Right kidney (tissue), 9 donors: ENCODE measurements at places on chromosomes 7 and 10.

GRCh38 chr7:143300959-143301935, 13.1 kb downstream of the CASP2 start:
- DNase-seq: no peak

GRCh38 chr10:114242235-114242634, 3.2 kb downstream of the VWA2 start:
- DNase-seq: no peak

GRCh38 chr10:34184397-34184796, 630.7 kb downstream of the PARD3 start:
- DNase-seq: no peak

- no peak for DNase-seq
These were observed 248.5 kb downstream of the VTI1A start for GRCh38 chr10:112695539-112695938.

GRCh38 chr7:116929021-116929420, 24.3 kb upstream of the ST7 start:
- DNase-seq: no peak

- DNase-seq: no peak
These were observed 60.6 kb upstream of the GAD2 start for GRCh38 chr10:26156019-26156418.

GRCh38 chr10:79192677-79193003, 123.9 kb downstream of the ZMIZ1 start:
- DNase-seq: no peak

DNA sequence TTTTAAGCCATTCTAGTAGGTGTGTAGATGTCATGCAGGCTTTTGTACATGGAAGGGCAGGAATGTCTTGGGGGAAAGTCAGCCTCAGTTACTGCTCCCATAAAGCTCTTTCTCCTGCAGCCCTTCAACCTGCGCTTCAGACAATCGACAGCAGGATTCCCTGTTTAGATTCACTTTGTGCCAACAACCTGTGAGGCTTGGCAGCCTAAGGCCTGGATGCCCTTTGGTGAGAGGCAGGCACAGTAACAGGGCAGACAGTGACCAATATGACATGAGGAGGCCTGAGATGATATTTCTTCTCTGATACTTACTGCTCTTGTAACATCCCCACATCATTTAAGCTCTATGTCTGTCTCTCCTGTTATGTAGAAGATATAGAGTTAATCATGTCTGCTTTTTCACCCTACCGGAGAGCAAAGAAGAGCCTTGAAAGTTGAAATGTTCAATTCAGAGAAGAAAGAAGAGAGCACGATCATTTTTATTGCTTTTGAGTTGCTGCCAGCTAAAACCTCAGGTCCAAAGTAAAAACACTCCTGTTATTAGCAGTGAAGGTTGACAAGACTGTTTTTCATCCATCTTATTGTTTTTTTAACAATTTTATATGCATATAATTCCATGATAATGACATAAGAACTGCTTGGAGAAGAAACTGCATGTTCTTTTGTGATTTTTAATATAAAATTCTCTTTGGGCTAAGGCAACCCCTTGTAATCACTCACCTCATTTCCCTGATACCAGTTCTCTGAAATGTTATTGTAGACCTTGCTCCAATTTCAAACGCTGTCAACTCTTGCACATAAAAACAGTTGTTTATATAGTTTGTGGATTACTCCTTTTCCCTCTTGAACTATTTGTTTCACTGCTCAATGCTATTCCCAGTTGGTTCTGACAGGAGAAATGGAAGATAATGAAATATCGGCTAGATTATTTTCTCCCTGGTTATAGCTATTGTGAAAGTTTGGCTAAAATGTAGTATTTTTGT, 140.9 kb downstream of the GALNT17 start:
- no peak for DNase-seq

- DNase-seq: no peak
These were observed 714.1 kb downstream of the AUTS2 start for GRCh38 chr7:70312336-70312735.

DNA sequence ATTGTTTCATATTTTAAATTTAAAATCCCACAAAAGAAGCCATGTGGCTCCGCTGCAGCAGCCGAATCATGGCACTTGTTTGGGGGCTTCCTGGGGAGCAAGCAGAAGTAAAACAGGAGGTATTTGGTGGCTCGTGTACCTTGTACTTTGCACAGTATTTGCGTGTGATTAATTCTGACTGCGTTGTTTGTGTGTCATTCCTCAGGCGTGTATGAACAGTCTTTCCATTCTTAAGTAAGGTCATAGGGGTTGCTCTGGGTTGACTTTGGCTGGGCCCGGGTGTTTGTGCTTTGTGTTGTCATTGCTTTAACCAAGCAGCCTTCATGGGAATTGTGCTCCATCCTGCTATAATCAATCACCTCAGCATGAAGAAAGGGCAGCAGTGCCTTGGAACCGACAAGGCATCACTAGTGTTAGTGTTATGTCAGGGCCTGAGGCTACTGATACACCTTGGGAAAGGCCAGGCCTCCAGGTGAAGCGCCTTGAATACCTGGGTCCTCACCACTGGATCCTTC, 182.4 kb downstream of the ARHGAP21 start:
- DNase-seq: no peak

DNA sequence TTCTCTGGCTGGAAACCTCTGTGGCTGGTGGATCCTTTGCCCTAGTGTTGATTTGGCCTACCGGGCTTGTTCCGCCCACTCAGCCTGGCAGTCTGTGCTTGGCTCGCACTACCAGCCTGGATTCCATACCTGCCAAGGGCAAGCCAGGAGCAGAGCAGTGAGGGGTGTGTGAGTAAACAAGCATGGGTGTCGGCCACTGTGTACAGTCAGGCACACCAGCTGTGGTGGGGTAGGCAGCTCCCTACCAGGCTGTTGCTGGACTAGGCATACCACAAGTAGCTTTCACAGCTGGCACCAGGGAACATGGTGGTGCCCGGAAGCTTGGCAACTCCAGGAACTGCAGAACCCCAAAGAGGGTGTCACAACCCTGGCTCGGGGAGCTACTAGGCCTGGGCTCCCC, 942.9 kb upstream of the LRRN3 start:
- no peak for DNase-seq

GRCh38 chr10:103802637-103803353, 52.6 kb downstream of the SH3PXD2A start:
- no peak for DNase-seq

GRCh38 chr10:124614003-124614659, 130.0 kb downstream of the FAM53B start:
- no peak for DNase-seq

DNA sequence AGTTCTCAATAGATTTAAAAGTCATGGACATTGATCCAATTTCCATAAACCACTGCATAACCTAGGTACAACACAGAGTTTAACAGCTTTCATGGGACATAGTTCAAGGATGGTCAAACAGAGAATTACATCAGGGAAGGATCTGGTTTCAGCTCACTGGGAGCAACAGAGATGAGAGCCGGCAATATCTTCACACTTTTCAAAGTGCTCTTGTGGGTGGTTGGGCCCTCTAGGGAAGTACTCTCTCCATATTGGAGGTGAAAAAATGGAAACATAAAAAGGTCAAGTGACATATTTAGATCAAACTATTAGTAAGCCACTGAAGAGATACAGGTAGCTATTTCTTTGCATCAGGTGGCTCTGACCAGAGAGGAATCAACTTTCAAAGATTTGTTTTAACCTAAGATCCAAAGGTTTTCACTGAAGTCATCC, 61.8 kb upstream of the LRRN3 start:
- DNase-seq: no peak

GRCh38 chr10:97217299-97217698, 31.5 kb upstream of the SLIT1 start:
- no peak for DNase-seq

- DNase-seq: no peak
These were observed 2.5 kb upstream of the LFNG start for GRCh38 chr7:2517026-2517425.

GRCh38 chr10:54940418-54940817, 139.4 kb upstream of the PCDH15 start:
- no peak for DNase-seq

- DNase-seq: no peak
These were observed 140.1 kb upstream of the ZNF92 start for GRCh38 chr7:65233409-65234034.

- DNase-seq: no peak
These were observed 24.3 kb downstream of the PPP2R2D start for GRCh38 chr10:131925011-131925649.

GRCh38 chr7:144842377-144842851, 6.6 kb upstream of the TPK1 start:
- DNase-seq: no peak

DNA sequence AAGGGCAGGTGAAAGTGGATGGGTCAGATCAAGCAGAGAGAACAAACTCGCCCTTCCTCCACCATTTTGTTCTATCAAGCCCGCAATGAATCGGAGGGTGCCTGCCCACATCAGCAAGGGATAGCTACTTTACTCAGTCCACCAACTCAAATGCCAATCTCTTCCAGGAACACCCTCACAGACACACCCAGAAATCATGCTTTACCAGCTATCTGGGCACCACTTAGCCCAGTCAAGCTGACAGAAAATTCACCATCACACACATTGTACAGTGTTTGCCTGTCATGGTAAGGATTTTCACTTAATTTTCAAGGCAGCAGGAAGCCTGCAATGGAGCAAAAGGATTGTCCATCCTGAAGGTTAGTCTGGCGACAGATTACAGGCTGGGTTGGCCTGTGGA, 75.2 kb downstream of the FAM107B start:
- no peak for DNase-seq

DNA sequence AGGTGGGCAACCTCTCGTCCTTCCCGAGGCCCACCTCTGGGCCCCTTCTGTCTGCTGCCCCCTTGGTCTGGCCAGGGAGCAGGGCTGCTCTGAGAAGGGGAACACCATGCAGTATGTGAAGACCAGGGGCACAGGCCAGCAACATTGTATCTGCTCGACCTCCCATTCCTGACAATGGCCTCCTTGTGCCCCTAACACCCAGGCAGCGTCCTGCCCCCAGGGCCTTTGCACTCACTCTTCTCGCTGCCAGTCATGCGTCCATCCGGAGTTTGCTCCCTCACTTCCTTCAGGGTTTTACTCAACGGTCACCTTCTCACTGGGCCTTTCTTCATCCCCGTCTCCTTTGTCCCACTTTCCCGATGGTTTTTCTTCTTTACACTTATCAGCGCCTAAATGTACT, 232.9 kb upstream of the GRB10 start:
- no peak for DNase-seq

DNA sequence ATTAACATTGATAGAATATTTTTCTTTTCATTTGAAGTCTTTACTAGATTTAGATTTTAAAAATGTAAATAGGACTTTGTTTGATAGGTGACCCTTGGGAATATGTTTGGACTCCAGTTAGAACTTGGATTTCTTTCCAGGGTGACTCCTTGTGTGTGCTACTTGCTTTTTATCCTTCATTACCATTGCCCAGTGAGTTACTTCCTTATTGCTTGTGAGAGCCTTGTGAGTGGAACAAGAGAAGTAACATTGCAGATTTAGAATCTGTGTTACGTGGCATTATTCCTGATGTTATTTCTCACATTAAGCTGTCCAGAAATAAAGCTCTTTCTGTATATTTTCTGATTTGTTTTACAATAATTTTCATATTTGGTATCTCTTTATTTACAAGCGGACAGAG, 128.0 kb upstream of the LRGUK start:
- no peak for DNase-seq

DNA sequence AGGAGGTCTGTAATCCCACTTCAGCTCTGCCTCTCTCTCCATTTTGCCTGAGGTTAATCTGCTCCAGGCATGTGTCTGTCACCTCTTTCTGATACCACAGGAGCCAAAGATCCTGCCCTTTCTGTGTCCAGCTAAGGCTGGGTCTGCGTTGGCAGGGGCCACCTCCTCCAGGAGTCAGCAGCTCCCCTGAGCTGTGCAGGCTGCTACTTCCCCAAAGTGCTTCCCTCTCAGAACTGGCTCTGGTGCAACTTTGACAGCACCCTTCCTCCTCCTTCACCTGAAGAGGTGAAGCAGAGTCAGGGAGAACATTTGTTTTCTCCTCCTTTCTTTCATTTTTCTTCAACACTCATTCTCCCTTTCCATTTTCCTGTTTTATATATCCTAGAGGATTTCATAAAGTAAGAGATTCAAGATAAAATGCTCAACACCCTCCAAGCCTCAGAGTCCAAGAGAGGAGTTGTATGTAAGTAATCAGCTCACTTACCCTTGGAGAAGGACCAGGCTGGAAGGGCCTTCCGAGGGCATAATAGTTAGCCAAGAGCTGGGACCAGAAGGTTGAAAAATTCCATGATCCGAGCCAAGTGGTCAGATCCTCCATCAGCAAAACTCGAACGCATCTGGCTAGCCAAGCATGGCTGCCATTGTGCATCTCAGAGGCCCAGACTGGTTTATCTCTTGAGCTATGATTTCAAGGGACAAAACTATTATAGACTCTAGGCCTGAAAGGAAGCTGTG, 257.3 kb downstream of the PTEN start:
- DNase-seq: no peak

DNA sequence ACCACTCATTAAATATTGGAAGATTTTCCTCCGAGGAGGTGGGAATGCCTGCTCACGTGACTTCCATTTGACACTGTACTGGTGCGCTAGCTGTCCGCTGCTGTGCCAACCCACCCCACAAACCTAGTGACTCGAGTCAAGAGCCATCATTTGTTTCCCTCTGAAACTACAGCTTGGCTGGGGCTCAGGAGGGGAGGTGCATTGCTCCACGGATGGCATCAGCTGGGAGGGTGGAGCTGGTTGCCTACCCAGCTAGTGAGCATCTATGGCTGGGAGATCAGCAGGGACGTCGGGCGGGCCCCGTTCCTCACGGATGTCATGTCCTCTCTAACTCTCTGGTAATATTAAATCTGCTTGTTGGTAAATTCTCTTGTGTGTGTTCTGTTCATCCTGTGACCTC, 9.5 kb upstream of the FOXL3 start:
- no peak for DNase-seq

DNA sequence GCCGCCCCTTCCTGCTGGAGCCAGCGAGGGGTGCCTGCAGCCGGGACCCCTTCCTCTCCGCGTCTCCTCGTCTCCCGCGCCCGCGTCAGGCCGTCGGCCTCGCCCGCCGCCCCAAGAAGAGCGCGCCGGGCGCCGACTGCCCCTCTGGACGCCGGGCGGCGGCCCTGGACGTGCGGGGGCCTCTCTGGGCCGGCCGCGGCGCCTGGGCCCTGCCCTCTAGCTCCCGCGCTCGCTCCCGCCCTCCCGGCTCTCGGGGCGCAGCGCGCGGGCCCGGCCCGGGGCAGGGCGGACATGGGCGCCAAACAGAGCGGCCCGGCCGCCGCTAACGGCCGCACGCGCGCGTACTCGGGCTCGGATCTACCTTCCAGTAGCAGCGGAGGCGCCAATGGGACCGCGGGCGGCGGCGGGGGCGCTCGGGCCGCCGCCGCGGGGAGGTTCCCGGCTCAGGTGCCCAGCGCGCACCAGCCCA, 704 bp downstream of the ZNRF2 start:
- DNase-seq: no peak

DNA sequence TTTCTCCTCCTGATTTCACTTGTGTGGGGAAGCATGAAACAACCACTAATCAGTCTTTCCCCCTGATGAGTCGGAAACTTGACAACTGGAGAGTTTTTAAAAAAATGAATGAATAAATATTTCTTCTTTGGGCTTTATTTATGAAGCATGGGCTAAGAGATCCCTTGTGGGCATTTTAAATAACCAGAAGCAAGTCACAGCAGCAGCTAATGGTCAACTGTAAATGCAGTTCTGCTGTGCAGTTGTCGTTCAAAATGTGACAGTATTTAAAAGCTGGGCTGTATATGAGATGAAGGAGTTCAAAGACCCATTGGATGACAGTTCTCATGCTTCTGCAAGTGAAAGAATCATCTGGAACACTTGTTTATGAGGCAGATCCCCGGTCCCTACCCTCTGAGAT, 54.1 kb downstream of the STEAP1B start:
- no peak for DNase-seq

- no peak for DNase-seq
These were observed 13.6 kb upstream of the SVIL start for GRCh38 chr10:29648114-29648982.
